Hepatocyte (in vitro differentiated cells): ENCODE measurements at places on chromosomes 2 and 18. TPM values are rescaled to one million over a fixed set of nuclear protein-coding genes. Genes with fewer than 3 reads are reported as not detected.
A peak's percentile ranks its signal among the peaks of the same experiment; 100 is the strongest.

Gene ASB18
- not detected in 2 replicates for total RNA-seq

Gene ACOXL
- 0.23 and 0.36 TPM in 2 replicates for total RNA-seq

GRCh38 chr18:23301972-23302371 is 151.1 kb upstream of the RIOK3 start:
- H3K36me3 ChIP-seq, result no peaks in the 10 kb centered on the region
- no peak for DNase-seq
- H3K27me3 ChIP-seq, result no peaks in the 10 kb centered on the region
- H3K4me3 ChIP-seq, result no peak overlapping the region
- no peak overlapping the region for H3K27ac ChIP-seq

Gene ACVR1C
- total RNA-seq, result 2.4 and 3.0 TPM in 2 replicates

DNA sequence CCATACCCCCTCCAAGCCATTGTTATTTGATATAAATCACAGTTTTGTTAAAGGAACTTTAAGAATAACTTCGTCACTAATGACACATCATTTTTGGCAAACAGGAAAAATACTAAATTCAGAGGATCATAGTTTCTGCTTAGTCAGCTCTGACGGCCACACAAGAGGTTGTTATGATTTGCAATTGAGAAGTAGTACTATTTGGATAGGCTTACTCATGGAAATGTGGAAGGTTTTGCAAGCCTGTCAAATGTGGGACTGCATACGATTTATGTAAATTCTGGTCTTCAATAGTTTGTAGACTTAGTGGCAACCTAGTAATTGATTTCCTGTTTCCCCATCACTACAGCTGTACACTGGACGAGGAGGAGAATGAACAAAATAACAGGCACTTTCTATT is 108.1 kb downstream of the ARHGEF33 start:
- no peaks in the 10 kb centered on the region for H3K4me1 ChIP-seq
- no peak overlapping the region for H3K27ac ChIP-seq
- H3K27me3 ChIP-seq, result no peaks in the 10 kb centered on the region
- DNase-seq, result peak; percentile 9
- peaks cover 4% of the 10 kb centered on the region for H3K36me3 ChIP-seq

Gene LPIN1
- 35.3 and 42.6 TPM in 2 replicates for total RNA-seq

DNA sequence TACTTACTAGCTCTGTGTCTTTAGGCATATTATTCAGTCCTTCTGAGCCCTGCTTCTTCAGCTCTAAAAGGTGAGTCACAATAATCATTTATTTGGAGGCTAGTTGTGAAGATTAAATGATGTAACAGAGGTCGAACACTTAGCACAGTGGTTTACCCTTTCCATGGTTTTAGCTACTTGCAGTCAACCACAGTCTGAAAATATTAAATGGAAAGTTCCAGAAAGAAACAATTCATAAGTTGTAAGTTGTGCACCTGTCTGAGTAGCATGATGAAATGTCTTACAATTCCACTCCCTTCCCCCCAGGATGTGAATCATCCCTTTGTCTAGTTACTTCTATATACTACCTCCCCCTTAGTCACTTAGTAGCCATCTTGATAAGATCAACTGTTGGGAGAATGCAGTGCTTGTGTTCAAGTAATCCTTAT is 217.6 kb upstream of the THUMPD2 start:
- no peaks in the 10 kb centered on the region for H3K36me3 ChIP-seq
- no peaks in the 10 kb centered on the region for H3K4me1 ChIP-seq
- no peak overlapping the region for H3K4me3 ChIP-seq
- no peaks in the 10 kb centered on the region for H3K27me3 ChIP-seq
- DNase-seq, result peak; percentile 7
- H3K27ac ChIP-seq, result no peak overlapping the region

DNA sequence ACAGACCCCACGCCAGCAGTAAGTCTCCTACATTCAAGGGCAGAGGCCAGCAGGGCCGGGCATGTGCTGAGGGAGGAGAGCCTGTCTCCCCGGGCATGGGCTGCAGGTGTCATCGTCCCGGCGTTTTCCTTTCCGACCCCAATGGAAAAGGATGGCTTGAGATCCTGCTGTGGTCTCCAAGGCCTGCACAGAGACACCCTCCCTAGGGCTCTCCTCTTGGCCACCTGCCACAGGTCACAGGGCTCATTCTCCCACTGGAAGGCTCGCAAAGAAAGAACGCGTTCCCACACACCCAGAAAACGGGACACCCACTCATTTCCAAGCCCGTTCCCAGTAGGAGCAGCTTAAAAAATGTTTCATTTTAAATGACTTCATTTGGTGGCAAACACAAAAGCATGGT is 41.0 kb downstream of the DIPK1C start:
- no peaks in the 10 kb centered on the region for H3K36me3 ChIP-seq
- no peak for DNase-seq
- no peak overlapping the region for H3K4me3 ChIP-seq
- H3K4me1 ChIP-seq, result no peaks in the 10 kb centered on the region
- no peaks in the 10 kb centered on the region for H3K27me3 ChIP-seq

GRCh38 chr2:158782616-158783015 is 12.5 kb upstream of the DAPL1 start:
- DNase-seq, result no peak
- no peaks in the 10 kb centered on the region for H3K27me3 ChIP-seq
- no peaks in the 10 kb centered on the region for H3K36me3 ChIP-seq
- H3K4me1 ChIP-seq, result peaks cover 14% of the 10 kb centered on the region

DNA sequence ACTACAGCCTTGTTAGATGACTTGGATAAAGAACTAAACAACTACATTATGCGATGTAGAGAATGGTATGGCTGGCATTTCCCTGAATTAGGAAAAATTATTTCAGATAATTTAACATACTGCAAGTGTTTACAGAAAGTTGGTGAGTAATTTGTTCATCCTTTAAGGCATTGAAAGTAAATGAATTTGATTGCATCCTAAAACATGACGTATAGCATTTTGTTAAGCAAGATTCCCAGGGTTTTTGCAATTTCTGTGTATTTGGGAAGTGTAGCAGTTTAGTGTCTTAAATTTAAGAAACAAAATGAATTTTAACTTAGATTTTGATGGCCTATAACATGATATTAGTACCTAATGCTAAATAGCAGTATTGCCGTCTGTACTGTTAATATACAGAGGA is 24.8 kb downstream of the NOP58 start:
- DNase-seq, result no peak
- H3K27ac ChIP-seq, result no peak overlapping the region
- no peaks in the 10 kb centered on the region for H3K4me1 ChIP-seq

Gene TSPYL6
- total RNA-seq, result not detected in 2 replicates

Gene WNT10A
- 1.9 and 2.3 TPM in 2 replicates for total RNA-seq

- no peaks in the 10 kb centered on the region for H3K27me3 ChIP-seq
- peak overlapping the region; percentile 18 for H3K27ac ChIP-seq
- no peak overlapping the region for H3K4me3 ChIP-seq
- no peaks in the 10 kb centered on the region for H3K4me1 ChIP-seq
Observed at GRCh38 chr2:191618046-191618780, 59.7 kb upstream of the NABP1 start.

Gene NTSR2
- total RNA-seq, result not detected in 2 replicates

DNA sequence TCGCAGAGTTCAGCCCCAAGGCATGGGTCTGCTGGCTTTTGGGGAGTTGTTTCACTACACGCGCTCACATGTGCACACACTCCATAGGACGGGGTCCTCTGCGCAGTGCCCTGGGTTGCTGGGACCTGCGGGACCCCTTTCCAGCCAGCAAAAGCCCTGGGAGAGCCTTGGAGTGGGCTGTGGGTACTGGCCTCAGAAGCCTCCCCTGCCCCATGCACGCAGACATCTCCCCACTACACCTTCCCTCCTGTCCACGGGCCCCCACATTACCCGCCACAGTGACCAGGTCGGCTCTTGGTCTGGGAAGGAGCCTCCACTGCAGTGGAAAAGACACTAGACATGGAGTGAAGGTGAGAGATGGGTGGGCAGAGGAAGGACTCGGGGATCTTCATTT is 48.5 kb downstream of the FAM168B start:
- H3K4me1 ChIP-seq, result no peaks in the 10 kb centered on the region
- H3K27me3 ChIP-seq, result no peaks in the 10 kb centered on the region
- no peak overlapping the region for H3K27ac ChIP-seq
- H3K36me3 ChIP-seq, result no peaks in the 10 kb centered on the region
- no peak overlapping the region for H3K4me3 ChIP-seq

Gene GNLY
- total RNA-seq, result not detected in 2 replicates

Gene GCKR
- total RNA-seq, result 7.2 and 7.4 TPM in 2 replicates

DNA sequence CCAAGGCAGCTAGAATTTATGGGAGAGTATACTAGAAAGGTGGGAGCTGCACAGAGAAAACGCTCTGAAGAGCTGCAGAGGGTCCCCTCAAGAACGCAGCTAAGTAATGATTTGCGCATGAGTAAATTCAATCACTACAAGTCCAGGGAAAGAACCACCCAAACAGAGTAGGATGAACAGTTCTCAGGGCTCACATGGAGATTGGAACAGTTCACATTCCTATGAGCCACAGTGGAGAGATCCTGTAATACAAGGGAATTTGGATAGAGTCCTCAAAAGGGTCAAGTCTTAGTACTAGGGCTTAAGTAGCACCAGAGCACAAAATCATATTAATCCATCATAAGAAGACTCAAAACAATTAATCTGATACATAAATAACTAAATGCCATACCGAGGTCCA is 12.7 kb downstream of the OLA1 start:
- H3K27ac ChIP-seq, result no peak overlapping the region
- H3K27me3 ChIP-seq, result no peaks in the 10 kb centered on the region
- no peak overlapping the region for H3K4me3 ChIP-seq

DNA sequence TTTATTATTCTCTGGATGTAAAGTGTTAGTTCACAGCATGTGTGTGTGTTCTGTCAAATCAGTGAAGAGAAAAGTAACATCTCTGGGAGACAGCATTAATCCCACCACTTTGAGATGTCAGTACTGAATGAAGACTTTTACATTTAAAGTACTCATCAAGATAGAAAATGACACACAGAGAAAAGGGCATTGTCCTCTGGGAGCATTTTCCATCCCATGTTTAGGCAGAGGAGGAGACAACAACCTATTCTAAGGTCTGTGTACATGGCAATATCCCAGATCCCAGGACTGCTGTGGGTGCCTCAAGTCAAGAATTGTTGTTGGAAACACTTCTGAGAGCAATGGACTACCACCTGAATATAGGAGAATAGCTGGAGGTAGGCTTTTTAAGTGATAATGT is 201.5 kb downstream of the PPP1R1C start:
- no peaks in the 10 kb centered on the region for H3K4me1 ChIP-seq
- no peak for DNase-seq
- H3K4me3 ChIP-seq, result no peak overlapping the region
- no peaks in the 10 kb centered on the region for H3K36me3 ChIP-seq

- H3K4me1 ChIP-seq, result peaks cover 4% of the 10 kb centered on the region
- H3K36me3 ChIP-seq, result no peaks in the 10 kb centered on the region
- no peaks in the 10 kb centered on the region for H3K27me3 ChIP-seq
- peak overlapping the region; percentile 58 for H3K27ac ChIP-seq
- DNase-seq, result no peak
Observed at GRCh38 chr18:50982802-50983179, 15.0 kb downstream of the ELAC1 start.

DNA sequence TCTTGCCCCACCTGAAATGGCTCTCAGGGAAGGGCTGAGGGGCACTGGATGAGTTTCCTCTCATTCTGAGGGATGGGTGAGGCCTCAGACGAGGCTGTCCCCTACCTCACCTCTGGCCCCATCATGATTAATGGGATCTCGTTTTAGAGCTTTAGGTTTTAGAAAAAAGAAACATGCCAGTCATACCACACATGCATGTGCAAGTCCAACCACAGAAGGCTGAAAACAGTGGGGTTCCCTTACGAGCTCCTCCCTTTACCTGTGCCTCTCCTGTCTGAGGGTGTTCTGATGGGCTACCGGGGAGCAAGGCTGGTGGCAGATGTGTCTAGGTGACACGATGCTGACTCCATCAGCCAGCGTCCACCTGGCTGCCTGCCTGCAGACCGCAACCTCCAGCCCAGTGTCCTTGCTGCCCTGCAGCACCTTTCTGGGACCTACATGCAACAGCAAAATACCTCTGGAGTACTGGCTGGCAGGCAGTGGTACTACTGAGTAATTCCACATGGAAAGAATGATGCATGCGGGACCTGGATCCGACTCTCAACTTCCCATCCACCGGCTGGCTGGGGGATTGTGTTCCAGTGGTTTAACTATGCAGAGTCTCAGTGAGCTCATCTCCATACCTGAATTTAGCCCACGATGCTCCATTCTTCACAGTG is 9.1 kb upstream of the LYPD6B start:
- no peaks in the 10 kb centered on the region for H3K36me3 ChIP-seq
- H3K27me3 ChIP-seq, result peaks cover 8% of the 10 kb centered on the region
- no peak for DNase-seq
- no peaks in the 10 kb centered on the region for H3K4me1 ChIP-seq
- H3K4me3 ChIP-seq, result no peak overlapping the region

Gene MYCN
- 14.6 and 16.7 TPM in 2 replicates for total RNA-seq

DNA sequence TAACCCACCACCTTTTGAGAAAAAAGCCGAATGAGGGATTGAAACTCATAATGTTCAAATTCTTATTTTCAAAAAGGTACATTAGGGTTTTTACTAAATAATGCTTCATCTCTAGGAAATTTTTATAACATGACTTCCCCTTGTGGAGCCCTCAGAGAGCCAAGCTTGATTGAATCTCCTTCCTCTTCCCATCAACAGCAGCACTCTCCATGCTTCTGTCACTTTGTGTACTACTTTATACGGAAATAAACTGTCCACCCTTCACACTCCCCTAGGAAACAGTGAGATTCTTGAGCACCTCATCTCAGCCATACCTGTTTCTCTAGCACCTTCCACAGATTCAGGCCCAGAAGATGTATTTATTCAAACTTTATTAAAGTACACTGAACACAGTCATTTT is 51.8 kb downstream of the TFPI start:
- peaks cover 18% of the 10 kb centered on the region for H3K4me1 ChIP-seq
- H3K27ac ChIP-seq, result no peak overlapping the region
- no peaks in the 10 kb centered on the region for H3K27me3 ChIP-seq
- DNase-seq, result no peak
- H3K36me3 ChIP-seq, result no peaks in the 10 kb centered on the region

Gene RESP18
- not detected in 2 replicates for total RNA-seq

DNA sequence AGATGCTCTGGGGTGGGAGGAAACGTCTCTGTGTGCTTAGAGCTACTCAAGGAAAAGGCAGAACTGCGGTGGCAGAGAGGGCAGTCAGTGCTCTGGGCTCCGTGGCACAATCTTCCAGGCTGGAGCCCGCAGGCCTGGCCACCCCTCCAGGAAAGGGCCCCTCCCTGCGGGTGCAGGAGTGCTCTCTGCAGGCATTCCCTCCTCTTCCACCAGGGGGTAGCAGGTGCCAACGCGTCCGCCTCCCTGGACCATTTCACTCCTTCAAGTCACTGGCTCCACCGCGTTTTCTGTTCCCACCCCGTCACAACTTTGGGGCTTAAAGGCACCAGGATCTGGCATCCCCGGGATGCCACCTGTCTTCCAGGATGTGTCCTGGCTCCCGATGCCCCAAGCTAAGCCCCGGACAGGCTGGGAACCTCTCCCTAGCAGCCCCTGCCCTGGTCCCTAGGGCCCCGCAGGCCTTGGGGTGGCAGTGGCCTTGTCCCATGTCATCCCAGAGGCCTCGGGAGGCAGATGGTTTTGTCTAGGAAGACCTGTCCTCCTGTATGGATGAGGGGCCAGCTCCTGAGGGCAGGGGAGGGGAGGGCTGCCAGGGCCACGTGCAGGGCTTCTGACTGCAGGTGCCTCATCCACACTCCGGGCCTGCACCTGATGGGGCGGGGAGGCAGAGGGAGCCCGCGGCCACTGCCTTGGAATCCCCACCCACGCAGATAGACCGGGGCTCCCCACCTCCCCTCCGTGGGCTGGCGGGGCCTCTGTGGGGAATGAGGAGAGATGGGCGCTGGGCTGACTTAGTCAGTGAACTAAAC is 26.4 kb downstream of the KCNIP3 start:
- no peak overlapping the region for H3K4me3 ChIP-seq
- H3K36me3 ChIP-seq, result no peaks in the 10 kb centered on the region
- no peaks in the 10 kb centered on the region for H3K4me1 ChIP-seq
- peak; percentile 41 for DNase-seq
- H3K27me3 ChIP-seq, result no peaks in the 10 kb centered on the region

GRCh38 chr2:107064750-107065149 is 178.8 kb upstream of the ST6GAL2 start:
- H3K4me1 ChIP-seq, result peaks cover 9% of the 10 kb centered on the region
- no peak for DNase-seq
- no peak overlapping the region for H3K4me3 ChIP-seq
- H3K27ac ChIP-seq, result no peak overlapping the region
- no peaks in the 10 kb centered on the region for H3K36me3 ChIP-seq

Gene REG3G
- total RNA-seq, result 0.30 TPM in 1 of 2 replicates, not detected in the other
